Sigmoid colon (tissue), 7 donors: ENCODE measurements at places on chromosomes 5 and 9. TPM values are rescaled to one million over a fixed set of nuclear protein-coding genes. Genes with fewer than 3 reads are reported as not detected.

Gene NR2F1-AS1
- total RNA-seq = 8.9 TPM

Gene LHX2
- total RNA-seq = 3.3 TPM

Gene PCDHA9
- 0.71 TPM for total RNA-seq

Gene NR4A3
- total RNA-seq = 1.1 TPM

Gene ESM1
- not detected for total RNA-seq

Gene PCDHGA6
- total RNA-seq = 13.6 TPM

Gene CDH9
- 0.81 TPM for total RNA-seq

Gene GABRB2
- 0.49 TPM for total RNA-seq

Gene LPAR1
- total RNA-seq = 34.9 TPM

Gene SUSD1
- 6.4 TPM for total RNA-seq

Gene BHMT2
- total RNA-seq = 37.5 TPM

Gene OR2K2
- not detected for total RNA-seq

Gene ELP1
- total RNA-seq = 11.0 TPM

Gene TMEM252
- total RNA-seq = not detected

Gene FGF1
- 3.9 TPM for total RNA-seq

Gene ECSCR
- 14.8 TPM for total RNA-seq

Gene LCN12
- not detected for total RNA-seq

Gene INSYN2B
- 0.27 TPM for total RNA-seq
